IMR-90 (cell line): ENCODE measurements at places on chromosomes 5 and 9. TPM values are rescaled to one million over a fixed set of nuclear protein-coding genes. Genes with fewer than 3 reads are reported as not detected.

SEMA6A gene
- total RNA-seq, result 0.28 and 0.36 TPM in 2 replicates

FUT7 gene
- not detected in 2 replicates for total RNA-seq

SCGB3A2 gene
- not detected in 2 replicates for total RNA-seq

HAVCR1 gene
- total RNA-seq, result not detected in 2 replicates

GPR150 gene
- total RNA-seq, result under 0.01 TPM in 2 replicates

C9orf153 gene
- not detected in 2 replicates for total RNA-seq

HACD4 gene
- total RNA-seq, result 2.2 and 2.8 TPM in 2 replicates

DNA sequence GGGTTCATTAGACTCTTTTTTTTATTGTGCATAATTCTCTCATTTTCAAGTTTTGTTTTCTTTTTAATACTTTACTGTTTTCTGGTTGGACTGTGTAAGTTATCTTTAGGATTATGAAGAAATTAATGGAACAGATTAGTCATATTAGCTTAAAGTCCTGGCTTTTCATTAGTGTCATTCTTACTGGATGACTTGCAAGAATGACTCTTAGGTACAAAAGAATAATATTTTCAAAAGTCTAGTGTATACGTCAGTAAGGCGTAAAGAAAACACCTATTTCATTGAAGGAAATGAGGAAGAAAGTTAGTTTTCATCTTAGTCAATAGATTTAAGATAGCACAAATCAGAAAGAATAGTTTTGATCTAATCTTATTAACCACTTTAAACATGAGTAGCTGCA is 20.4 kb downstream of the UHRF2 start:
- DNase-seq, result peak; percentile 76

GRCh38 chr9:91697201-91697600 is 252.8 kb downstream of the ROR2 start:
- DNase-seq, result no peak

DNA sequence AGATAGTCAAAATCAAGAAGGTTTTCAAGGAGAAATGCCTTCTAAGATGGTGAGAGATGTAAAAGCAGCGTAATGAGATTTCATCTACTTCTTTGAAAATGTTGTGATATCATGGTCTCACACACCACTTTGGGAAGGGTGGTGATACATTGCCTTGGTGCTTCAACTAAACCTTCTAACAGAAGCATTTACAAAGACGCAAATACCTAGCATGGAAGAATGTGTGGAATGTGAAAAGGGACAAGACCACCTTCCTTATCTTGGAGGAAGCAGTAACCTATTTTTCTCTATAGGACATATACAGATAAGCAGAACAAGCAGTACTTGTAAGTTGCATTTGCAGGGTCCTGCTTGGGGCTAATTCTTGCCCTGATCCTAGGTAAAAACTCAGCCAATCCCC is 38.8 kb downstream of the PCA3 start:
- DNase-seq, result no peak

GRCh38 chr5:33195431-33196165 is 245.2 kb upstream of the TARS1 start:
- DNase-seq, result peak; percentile 63

DNA sequence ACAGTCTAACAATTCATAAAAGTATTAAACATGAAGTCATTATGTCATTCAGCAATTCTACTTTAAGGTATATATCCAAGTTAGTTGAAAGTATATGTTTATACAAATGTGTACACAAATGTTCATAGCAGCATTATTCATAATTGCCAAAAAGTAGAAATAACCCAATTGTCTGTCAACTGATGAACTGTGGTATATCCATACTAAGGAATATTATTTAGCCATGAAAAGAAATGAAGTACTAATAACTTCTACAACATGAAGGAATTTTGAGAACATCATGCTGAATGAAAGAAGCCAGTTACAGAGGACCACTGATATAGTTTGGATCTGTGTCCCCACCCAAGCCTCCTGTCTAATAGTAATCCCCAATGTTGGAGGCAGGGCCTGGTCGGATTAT is 224.3 kb downstream of the SPATA31D1 start:
- no peak for DNase-seq

DNA sequence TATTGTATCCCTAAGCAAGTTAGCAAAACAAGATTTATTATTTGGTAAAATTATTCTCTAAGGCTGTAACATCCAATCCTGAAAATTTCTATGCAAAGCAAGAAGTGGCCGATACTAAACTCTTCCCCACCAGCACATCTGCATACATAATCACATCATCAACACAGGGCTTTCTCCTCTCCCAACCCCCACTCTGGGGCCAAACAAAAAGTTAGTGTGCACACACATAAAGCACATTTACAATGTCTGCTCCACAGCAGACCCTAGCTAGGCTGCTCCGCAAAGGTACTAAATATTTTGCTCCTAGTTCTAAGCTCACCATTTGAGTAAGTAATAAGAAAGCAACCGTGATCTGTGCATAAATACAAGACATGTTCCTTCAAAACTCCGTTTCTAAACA is 3.6 kb downstream of the RNF130 start:
- DNase-seq, result no peak

- peak; percentile 6 for DNase-seq
Observed at GRCh38 chr9:71628247-71628646, 140.1 kb downstream of the CEMIP2 start.

DNA sequence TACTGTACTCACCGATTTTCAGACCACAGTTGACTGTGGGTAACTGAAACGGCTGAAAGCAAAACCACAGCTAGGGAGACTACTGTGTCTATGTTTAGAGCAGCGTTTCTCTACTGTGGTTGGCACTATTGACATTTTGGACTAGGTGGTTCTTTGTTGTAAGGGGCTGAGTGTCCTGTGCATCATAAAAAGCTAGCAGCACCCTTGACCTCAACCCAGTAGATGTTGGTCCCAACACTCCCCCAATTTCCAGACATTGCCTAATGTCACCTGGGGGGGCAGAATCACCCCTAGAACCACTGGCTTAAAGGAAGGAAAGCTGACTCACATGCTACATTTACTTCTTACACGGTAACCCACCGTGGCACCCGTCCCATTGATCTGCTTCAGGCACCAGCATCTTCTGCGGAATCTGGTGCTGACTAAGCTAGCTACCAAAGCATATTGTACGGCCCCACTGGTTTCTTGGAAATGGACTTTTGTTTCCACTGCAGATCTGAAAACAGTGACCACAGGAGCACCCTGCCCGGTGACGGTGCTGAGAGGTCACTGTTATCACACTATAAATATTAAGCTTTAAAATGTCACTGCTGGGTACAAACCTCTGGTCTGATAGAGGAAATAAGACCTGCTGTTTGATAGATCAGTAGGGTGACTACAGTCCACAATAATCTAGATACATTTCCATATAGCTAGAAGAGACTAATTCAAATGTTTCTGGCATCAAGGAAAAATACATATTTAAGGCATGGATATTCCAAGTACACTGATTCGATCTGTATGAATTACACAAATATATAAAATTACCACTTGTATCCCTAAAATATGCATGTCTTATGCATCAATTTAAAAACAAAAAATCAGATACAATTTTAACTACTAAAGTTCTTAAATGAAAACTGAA is 151.4 kb downstream of the HSD17B3 start:
- DNase-seq, result no peak

DNA sequence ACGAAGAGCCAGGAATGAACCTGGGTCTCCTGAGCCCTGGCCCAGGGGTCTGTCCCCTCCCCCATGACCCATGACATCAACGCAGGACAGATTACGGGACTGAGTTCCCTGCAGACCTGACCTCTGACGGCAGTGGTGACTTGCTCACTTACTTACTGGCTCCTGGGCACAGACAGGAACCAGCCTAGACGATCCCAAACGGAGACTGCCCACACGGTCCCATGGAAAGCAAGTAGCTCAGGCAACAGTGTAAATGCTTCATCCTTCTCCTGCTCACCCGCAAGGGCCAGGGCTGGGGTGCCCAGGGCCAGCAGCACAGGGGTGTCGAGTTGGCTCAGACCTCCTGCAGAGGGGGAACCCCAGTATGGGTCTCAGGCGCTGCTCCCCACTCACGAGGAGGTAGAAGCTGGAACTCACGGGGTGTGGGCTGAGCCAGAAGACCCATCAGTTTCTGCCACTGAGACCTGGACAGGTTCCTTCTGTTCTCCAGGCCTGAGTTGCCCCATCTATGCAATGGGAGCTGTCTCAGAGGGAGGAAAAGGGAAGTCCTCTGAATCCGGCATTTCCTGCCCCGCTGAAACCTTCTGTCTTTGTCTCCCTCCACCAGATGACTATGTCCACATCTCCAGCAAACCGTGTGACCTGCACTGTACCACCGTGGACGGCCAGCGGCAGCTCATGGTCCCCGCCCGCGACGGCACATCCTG is 5.6 kb downstream of the ADAMTSL2 start:
- no peak for DNase-seq

- peak; percentile 35 for DNase-seq
Observed at GRCh38 chr5:172692981-172693380, 51.9 kb downstream of the NEURL1B start.

- DNase-seq, result peak; percentile 70
Observed at GRCh38 chr9:92122061-92122460, 6.8 kb upstream of the SPTLC1 start.

GRCh38 chr5:674630-675011 is 18.5 kb downstream of the TPPP start:
- DNase-seq, result no peak

- DNase-seq, result no peak
Observed at GRCh38 chr5:143102411-143102810, 301.1 kb downstream of the NR3C1 start.

DNA sequence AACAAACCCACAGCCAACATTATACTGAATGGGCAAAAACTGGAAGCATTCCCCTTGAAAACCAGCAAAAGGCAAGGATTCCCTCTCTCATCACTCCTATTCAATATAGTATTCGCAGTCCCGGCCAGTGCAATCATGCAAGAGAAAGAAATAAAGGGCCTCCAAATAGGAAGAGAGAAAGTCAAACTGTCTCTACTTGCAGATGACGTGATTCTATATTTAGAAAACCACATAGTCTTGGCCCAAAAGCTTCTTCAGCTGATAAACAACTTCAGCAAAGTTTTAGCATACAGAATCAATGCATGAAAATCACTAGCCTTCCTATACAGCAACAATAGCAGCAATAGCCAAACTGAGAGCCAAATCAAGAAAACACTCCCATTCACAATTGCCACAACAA is 333.7 kb upstream of the EDIL3 start:
- DNase-seq, result peak; percentile 9

- DNase-seq, result peak; percentile 76
Observed at GRCh38 chr5:73792687-73793320, 166.8 kb downstream of the ARHGEF28 start.

GRCh38 chr9:81871695-81872094 is 56.5 kb upstream of the SPATA31D4 start:
- DNase-seq, result peak; percentile 82

GRCh38 chr9:18723366-18723765 is 249.4 kb downstream of the ADAMTSL1 start:
- DNase-seq, result no peak

- DNase-seq, result no peak
Observed at GRCh38 chr9:137114220-137114612, 317 bp downstream of the DPP7 start.

DNA sequence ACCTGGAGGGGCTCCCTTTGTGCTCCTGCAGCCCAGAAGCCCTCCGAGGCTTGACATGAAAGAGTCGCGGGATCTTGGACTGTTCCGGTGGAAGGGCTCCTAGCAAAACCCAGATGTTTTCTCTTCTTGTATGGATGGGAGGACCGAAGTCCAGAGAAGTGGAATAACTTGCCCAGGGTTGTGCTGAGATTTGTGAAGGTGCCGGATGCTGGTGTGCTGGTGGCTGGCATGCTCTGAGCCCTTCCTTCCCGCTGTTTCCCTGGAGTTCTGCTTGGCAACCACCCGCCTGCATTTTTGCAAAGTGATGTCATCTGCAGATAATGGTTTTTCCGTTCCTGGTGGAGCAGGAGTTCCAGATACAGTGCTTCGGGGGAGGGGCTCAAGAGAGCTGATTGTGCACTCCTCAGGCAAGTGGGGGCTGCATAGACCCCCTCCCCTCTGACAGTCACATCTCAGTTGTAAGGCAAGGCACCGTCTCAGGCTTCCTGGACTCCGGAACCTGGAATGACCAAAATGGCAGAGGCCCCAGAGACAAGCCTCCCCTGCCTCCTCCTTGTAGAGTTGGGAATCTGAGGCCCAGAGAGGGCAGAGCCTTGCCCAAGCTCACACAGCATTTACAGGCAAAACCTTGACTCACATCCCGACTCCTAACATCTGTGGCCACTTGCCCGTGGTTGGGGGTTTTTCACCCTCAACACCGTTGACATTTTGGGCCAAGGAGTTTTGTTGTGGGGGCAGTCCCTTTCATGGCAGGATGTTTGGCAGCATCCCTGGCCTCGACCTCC is 157.0 kb downstream of the RGS3 start:
- DNase-seq, result peak; percentile 93

DNA sequence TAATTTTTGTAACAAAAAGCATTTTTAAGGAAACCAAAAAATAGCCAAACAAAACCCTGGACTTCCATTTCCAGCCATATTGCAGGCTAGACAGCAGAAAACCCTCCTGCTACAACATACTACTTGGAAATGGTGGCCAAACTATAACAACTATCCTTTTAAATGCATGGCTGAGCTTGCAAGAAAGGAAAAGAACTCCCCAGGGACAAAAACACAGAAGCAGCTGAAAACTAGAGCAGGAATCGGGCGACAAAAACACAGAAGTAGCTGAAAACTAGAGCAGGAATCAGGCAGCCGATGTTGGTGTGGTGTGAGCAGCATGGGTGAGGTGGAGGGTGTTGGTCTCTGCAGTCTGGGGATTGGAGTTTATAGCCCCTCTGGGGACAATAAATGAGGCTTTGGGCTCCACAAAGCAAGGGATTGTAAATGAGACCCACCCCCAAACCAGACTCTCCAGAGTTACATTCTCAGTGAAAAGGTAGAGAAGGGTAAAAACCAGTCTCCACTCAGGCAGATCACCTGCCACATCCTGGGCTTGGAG is 95.2 kb downstream of the C9orf50 start:
- DNase-seq, result no peak

GRCh38 chr5:176173647-176174046 is 64.6 kb upstream of the SIMC1 start:
- DNase-seq, result no peak

DNA sequence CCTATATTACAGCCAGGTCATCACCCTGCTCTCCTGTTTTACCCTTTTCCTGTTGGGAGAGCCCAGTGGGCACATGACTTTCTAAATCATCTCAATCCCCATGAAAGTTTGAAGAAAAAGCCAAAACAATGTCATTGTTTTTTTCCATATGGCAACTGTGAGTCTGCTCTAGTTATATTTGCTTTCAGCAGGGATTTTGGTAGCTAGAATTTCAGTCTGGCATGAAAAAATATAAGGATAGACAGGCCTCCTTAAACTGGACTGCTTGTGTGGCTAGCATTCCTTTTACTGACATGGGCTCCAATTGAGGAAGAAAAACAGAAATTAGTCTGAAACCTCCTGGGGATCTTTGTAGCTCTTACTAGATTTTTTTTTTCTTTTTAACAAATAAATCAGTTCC is 25.6 kb downstream of the MOCS2 start:
- DNase-seq, result no peak
